GM13977 (cell line): ENCODE measurements at places on chromosomes 12 and 14.
A peak's percentile ranks its signal among the peaks of the same experiment; 100 is the strongest.

- DNase-seq, result no peak
Measured at GRCh38 chr12:12441429-12441807, 84.5 kb downstream of the BORCS5 start.

DNA sequence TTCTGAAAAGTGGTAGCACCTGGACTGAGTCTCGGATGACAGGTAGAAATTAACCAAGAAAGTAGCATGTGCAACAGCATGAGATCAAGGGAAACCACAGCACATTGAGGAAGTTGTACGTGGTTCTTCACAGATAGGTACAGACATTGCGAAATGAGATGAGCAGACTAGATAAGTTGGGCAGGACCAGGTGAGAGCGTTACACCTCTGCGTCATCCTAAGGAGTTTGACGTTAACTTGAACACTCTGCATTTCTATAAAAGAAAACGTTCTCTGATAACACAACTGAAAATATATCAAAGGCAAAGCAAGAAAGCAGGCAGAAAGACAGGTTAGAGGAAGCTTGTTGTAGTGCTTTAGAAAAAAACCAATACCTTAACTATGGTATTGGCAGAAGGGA, 98.5 kb upstream of the RASSF8 start:
- no peak for DNase-seq

- no peak for DNase-seq
Measured at GRCh38 chr12:132069336-132069985, 74.7 kb downstream of the DDX51 start.

- no peak for DNase-seq
Measured at GRCh38 chr12:47419497-47419896, 286.3 kb downstream of the RPAP3 start.

- DNase-seq, result no peak
Measured at GRCh38 chr12:104207416-104208205, 8.0 kb upstream of the TXNRD1 start.

DNA sequence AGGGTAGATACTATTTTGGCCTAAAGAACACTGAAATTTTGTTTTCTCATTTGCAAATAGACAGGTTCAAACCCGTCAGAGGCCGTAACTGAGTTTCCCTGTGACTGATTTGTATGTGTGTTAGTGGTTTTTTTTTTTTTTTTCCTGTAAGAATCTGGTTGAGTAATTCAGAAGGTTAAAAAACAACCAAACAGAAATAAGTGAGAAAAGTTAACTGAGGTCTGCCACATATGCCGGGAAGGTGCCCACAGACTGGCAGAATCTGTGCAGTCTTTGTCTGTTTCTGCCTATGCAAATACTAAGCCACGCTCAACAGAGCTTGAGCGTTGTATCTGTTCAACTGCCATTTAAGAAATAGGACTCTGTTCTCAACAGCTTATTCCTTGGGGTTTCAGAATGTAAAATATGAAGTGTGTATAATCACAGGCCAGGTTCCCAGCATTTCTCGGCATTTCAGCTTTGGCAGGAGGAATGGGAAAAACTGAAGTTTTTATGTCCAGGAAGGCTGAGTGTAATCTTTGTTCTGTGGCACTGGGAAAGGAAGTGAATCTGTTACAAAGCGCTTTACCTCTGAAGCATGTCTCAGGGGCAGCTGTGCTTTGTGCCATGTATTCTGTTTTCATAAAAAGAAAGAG, 181.9 kb downstream of the PRKCH start:
- DNase-seq, result peak; percentile 36

- no peak for DNase-seq
Measured at GRCh38 chr12:31867292-31867691, 91.9 kb upstream of the RESF1 start.

GRCh38 chr12:68414988-68415387, 82.8 kb upstream of the MDM1 start:
- peak; percentile 12 for DNase-seq
